Mononuclear cell (primary cell): ENCODE measurements at places on chromosomes 13 and 19. TPM values are rescaled to one million over a fixed set of nuclear protein-coding genes. Genes with fewer than 3 reads are reported as not detected.

CEACAM6 gene
- total RNA-seq, result 0.10 TPM

FXYD5 gene
- 179 TPM for total RNA-seq

LILRB5 gene
- total RNA-seq, result 0.10 TPM

ZSCAN4 gene
- not detected for total RNA-seq

ACP7 gene
- not detected for total RNA-seq

PPFIA3 gene
- 1.2 TPM for total RNA-seq

SIGLEC10 gene
- total RNA-seq, result 12.0 TPM

SLC8A2 gene
- total RNA-seq, result not detected

GNG8 gene
- not detected for total RNA-seq

ZNF548 gene
- total RNA-seq, result 46.3 TPM

ONECUT3 gene
- total RNA-seq, result not detected

ZNF177 gene
- total RNA-seq, result 0.10 TPM

COMP gene
- total RNA-seq, result not detected

ZNF536 gene
- total RNA-seq, result not detected

PCDH17 gene
- under 0.01 TPM for total RNA-seq

SOHLH2 gene
- total RNA-seq, result not detected

MRPL57 gene
- 9.8 TPM for total RNA-seq

SSC5D gene
- 0.10 TPM for total RNA-seq

LYL1 gene
- total RNA-seq, result 20.5 TPM

IGFL1 gene
- total RNA-seq, result not detected
